Hematopoietic multipotent progenitor cell (in vitro differentiated cells): ENCODE measurements at places on chromosomes 7 and 10. TPM values are rescaled to one million over a fixed set of nuclear protein-coding genes. Genes with fewer than 3 reads are reported as not detected.

The RBM33 gene
- 36.4 TPM for total RNA-seq

The HTRA1 gene
- under 0.01 TPM for total RNA-seq

The HECTD2 gene
- 1.1 TPM for total RNA-seq

The SLC26A3 gene
- not detected for total RNA-seq

The TMEM254 gene
- 16.7 TPM for total RNA-seq

The PDZD7 gene
- total RNA-seq, result 1.3 TPM

The GPR85 gene
- total RNA-seq, result 0.27 TPM

The DENND2A gene
- not detected for total RNA-seq

The NKX1-2 gene
- not detected for total RNA-seq
